ENCODE measurements at places on chromosomes 13 and 19.

DNA sequence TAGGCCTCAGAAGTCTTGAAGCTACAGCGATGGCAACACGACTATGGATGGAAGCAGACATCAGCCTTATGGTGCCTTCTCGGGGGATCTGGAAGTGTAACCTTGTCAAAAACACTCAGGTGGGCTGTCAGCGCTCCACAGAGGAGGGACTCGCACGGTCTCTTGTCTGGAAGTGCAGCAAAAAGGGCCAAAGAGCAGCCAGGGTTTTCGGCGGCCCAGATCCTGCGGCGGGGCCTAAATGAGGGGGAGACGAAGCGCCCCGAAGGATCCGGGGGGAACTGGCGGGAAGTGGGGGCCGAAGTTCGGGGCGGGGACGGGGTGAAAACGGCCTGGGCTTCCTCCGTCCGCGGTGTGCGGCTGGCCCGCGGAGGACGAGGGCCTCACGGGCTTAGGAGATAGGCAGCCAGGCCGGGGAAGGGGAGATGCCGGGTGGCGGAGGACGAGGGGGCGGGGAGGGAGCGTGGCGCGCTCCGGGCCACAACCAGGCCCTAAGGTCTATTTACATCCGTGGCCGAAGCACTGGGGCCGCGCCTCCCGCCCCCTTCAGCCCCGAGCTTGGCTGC lies 637 bp downstream of the RANBP3 start:
- DNase-seq = no peak

- no peak for DNase-seq
Measured at GRCh38 chr19:13966684-13967128, 14.4 kb downstream of the DCAF15 start.

DNA sequence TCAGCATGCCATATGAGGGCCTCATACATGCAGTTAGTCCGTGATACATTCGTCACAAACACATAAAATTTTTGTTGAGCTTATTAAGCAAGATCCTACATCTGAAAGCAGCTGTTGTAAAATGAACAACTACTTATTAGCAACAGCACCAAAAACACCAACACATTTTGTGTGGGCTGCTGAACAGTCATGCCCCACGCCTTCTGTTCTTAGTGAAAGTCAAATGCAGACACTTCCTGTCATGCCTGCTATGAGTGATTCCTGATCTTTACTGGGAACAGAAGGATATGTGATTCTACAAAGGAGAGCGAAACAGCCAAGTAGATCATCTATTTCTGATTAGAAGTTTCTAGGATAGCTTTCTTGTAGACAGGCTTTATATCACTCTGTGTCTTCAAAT lies 4.2 kb upstream of the B3GLCT start:
- DNase-seq = no peak

GRCh38 chr13:77459592-77459991 lies 75.9 kb upstream of the SCEL start:
- no peak for DNase-seq

- no peak for DNase-seq
Measured at GRCh38 chr13:113540523-113540922, 44.0 kb upstream of the TFDP1 start.

- DNase-seq = no peak
Measured at GRCh38 chr19:31693131-31693932, 344.1 kb upstream of the TSHZ3 start.

GRCh38 chr19:18320865-18321733 lies 1.8 kb downstream of the LSM4 start:
- DNase-seq = no peak

DNA sequence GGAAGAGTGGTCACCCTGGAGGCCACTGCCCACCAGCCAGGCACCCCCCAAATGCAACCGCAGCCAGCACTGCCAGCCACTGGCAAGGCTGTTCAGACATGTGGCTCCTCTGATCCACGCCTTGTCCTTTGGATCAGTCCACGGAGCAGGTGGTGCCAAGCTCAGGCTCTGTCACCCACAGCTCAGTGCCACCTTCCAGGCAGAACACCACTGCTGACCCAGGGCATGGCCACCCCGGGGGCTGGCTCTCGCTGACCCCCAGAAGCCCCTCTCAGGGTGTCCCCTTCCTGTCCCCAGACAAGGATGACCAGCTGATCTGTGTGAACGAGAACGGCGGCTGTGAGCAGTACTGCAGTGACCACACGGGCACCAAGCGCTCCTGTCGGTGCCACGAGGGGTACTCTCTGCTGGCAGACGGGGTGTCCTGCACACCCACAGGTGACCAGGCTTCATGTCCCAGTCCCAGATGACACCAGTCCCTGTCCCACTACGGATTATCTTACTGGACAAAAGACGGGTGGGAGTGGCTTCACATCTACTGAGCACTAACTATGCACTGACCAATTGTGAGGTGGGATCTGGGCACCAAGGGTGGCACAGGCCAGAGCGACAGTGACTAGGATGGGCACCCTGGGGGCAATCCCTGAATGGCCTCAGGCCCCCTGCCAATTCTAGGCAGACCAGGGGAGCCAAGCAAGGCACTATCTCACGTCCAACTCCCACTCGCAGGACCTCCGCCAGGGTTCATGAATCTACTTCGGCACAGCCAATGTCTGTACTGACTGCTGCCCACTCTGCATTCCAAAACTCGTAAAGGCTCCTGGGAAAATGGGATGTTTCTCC lies 7.0 kb upstream of the F10 start:
- no peak for DNase-seq

DNA sequence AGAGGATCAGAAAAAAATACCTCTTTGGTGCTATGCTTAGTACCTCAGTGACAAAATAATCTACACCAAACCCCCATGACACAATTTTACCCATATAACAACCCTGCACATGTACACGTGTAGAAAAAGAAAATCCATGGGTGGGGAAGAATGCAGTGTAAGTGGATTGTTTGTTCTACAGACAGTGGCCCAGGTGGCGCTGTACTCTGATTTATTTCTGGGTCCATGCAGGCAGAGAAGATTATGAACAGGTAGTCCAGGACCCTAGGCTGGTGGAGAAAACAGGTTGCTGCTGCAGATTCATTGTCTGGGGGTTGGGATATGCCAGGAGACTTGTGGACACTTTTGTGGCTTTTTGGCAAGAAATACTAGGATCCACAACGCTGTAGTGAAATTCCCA lies 9.1 kb downstream of the ZNF100 start:
- no peak for DNase-seq

DNA sequence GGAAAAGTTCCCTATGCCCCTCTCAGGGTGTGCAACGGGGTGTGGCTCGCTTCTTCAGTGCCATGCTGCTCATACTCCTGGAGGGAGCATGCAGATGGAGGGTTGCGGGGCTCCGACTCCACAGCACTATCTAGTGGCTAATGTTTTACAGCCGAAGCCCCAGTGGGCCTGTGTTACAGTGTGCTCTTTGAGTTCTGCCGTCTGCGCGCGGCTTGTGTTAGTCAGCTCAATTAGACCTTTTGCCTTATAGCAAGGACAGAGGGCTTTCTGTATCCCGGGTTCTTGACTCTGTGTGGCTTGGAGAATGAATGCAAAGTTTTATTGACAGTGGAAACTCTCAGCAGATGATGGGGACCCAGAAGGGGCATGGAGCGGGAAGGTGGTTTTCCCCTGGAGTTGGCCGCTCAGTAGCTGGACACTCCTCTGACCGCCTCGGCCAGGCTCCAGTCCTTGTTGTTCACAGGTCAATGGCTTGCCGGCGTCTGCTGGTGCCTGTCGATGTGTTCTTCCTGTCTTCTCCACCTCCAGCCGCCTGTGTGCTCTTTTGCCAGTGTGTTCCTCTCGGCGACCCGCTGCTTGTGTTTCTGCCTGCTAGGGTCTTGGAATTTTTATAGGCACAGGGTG lies 383.4 kb downstream of the LMO7 start:
- peak; percentile 30 for DNase-seq

GRCh38 chr13:57624565-57625435 lies 6.7 kb upstream of the PCDH17 start:
- DNase-seq = no peak

GRCh38 chr19:41278478-41278877 lies 14.3 kb downstream of the HNRNPUL1 start:
- DNase-seq = no peak
